Caki2 (cell line): ENCODE measurements at places on chromosomes 3 and 15. TPM values are rescaled to one million over a fixed set of nuclear protein-coding genes. Genes with fewer than 3 reads are reported as not detected.

DNA sequence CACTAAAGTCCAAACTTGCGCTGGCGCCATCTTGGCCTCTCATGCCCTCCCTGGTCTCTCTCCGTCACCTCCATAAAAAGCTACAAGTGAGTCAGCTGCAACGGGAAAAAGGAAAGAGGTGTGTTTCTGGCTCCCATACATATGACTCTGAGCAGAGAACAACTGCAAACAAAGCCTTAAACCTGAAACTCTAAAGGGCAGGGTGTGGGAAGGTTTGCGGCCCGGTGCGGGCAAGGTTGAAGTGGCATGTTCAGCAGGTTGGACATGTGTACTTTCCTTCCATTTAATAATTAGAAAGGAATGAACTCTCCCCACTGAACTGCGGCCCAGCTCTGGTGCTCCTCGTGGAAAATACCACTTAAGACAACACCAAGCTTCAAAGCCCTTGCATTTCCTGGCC is 59.0 kb upstream of the PPARG start:
- no peak for DNase-seq

GRCh38 chr3:140252812-140253656 is 318.0 kb downstream of the CLSTN2 start:
- no peak for DNase-seq

DNA sequence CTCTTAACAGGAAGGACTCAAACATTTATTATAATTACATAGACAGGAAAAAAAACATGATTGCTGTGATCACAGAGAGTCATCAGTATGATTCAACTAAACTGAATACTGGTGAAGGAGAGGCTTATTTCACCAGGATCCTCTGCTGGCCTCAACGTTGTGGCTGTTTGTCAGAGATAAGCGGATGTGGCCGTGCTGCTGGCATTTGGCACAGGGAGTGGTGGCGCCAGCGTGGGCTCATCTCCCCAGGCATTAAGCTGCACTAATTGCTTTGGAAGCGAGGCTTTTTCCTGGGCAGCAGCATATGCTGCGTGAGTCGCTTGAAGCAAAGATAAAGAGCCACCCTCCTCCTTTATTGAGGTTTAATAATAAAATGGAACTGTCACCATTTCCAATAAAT is 306.7 kb downstream of the LRTM1 start:
- DNase-seq: no peak

- DNase-seq: no peak
Observed at GRCh38 chr15:43513550-43513949, 3.9 kb upstream of the MAP1A start.

DNA sequence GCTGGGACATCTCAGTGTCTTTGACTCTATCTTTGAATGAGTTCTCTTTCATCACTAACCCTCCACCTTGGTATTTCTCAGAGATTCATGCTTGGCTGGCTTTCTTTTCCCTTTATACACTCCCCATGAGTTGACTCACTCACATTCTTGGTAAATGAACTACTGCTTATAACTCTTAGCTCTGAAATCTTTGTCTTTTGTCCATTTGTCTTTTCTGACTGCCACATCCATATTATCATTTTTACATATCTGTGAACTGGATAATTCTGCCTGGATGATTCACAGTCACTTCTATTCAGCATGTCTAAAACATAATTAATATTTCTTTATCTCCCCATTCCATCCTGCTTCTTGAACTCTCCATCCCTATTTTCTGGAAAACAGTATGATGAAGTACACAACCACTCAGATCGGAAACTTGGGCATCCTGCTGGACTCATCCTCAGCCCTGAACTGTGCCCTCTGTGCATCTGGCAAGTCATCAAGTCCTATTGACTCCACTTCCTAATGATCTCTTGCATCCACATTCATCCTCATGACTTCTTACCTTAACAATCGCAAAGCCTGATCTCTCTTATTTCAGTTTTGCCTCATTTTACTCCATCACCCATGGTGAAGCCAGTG is 66.9 kb downstream of the KCNAB1 start:
- peak; percentile 61 for DNase-seq

- no peak for DNase-seq
Observed at GRCh38 chr3:53078656-53079055, 32.8 kb upstream of the SFMBT1 start.

- DNase-seq: no peak
Observed at GRCh38 chr15:22939051-22939450, 41.1 kb downstream of the CYFIP1 start.

DNA sequence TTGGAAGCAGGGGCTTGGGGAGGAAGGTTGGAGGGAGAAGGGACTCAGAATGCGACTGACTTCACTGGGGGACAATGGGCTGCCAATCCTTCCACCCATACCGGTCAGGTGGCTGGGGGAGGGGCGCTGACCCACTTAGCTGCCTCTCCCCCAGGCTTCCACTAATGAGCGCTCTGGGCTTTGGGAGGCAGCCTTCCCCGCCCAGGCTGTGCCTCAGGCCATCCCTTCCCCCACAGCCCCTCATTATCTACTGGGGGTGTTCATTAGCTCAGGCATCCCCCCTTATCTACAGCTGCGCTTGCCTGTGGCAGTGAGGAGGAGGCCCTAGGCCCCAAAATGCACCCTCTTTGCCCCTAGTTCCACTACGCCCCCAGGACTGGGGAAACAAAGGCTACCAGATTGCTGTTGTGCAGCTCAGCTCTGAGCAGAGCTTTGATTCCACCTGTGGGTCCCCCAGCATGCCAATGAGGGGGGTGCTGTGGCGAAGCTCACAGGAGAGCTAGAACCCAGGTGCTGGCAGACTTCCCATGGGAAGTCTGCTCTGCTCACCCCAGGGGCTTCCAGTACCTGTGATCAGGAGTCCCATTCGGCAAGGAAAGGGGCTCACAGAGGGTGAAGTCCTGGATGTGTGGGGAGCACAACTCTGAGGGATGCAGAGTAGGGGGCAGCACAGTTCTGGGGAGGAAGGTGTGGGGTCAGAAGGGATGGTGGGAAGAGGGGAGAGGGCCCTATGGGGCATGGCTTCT is 29.4 kb upstream of the SEMA3F start:
- DNase-seq: no peak

GRCh38 chr15:31472636-31473384 is 146.2 kb downstream of the KLF13 start:
- DNase-seq: no peak

DNA sequence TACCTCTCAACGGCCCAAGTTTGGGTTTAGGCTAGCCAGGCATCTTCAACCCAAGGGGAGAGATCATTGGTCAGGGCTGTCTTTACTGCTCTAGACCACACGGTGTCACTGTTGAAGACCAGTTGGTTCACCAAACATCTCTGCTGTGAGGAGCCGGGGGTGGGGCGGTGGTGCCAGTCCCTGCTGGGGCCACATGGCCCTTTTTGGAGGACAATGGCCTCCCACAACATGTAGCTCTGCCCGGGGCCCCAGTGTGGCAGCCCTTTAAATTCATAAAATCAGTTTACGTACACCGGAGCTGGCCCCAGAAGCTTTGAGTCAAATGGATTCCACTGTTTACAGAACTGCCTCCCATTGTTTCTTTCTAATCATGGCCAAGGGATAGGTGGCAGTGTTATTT is 19.1 kb upstream of the TM4SF18 start:
- no peak for DNase-seq

- DNase-seq: no peak
Observed at GRCh38 chr15:55552451-55552850, 35.7 kb downstream of the PYGO1 start.

DNA sequence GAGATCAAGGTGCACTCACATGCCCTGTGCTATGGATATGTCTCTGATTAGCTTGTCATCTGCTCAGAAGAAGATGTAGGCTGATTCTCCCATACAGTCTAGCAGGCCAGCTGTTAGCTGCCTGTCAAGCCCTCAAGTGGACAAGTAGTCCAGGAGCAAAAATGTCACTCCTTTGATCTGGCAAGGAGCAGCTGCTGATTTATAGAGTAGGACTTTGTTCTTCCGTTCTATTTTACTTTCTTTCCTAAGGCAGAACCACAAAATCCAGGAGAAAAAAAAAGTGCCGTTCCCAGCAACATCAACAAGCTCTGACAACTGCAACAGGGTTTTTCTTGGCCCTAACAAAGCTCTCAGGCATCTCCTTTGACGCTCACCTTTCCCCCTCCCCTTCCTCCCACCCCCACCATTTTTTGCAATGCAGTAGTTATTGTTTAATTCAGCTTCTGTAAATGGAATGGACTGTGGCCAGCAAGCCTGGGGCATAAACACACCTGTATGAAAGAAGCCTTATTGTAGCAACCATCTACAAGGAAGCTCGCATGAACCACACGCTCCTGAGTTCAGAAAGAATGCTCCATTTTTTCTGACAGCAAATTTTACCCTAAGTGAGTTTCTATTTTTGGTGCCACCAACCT is 196.3 kb downstream of the MEIS2 start:
- peak; percentile 44 for DNase-seq

DNA sequence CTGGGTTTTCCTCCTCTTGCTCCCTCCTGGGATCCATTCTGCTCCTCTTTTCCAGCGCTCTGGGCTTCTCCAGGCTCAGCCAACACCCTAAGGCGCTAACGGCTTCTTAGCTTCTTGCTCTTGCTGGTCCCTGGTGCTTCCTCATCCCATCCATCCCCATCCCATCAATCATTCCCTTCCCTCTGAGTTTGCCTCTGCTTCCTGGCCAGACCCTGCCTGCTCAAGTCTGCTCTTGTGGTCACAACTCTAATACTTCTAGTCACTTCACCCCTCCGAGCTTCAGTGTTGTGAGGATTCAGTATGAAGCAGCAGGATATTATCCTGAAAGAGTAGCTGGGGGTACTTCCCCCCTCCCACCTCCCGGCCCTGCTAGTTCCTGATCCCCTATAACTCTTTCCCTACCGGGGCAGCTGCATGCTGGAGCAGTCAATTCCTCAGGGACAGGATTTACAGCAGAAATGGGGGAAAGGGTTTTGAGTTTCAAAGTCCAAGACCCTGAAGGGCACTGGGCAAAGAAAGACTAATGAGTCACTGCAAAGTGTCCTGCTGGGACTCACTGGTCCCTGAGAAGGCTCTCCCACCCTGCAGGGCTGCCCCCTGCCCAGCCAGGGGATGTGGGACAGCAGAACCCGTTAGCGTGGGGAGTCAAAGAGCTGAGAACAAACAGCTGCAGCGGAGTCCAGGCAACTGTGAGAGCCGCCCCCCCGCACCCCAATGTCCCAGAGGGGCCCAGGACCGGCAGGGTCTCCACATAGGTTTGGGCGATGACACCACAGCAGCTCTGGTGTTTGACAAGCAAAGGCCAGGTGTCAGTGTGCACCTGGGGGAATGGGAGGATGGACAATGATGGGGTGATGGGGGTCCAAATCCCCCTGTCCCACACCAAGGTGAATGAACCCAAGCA is 2.3 kb upstream of the SYNM start:
- no peak for DNase-seq

GRCh38 chr3:106860182-106860581 is 517.1 kb upstream of the CCDC54 start:
- DNase-seq: no peak

DNA sequence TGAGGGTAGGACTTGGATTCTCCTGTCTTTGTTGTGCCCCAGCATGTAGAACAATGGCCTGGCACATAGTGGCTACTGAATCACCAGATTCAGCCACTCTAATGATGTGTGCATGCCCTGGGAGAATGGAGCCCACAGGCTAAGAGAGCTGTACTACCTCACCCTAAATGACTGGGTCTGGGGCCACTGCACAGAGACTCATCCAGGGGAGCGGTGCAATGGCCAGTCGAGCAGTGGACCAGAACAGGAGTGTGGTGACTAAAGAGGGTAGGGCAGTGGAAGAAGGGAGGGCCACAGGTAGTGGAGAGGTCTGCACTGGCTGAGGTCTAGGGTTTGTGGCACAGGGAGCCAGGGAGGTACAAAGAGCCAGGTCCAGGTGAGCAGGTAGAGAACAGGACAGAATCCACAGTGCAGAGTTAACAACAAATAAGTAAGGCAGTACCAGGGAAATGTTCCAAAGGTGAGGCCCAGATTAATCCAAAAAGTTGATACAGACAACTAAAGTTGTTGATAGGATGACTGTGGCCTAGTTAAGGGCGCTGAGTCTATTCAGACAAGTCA is 142.7 kb upstream of the ATP11B start:
- DNase-seq: peak; percentile 56

DNA sequence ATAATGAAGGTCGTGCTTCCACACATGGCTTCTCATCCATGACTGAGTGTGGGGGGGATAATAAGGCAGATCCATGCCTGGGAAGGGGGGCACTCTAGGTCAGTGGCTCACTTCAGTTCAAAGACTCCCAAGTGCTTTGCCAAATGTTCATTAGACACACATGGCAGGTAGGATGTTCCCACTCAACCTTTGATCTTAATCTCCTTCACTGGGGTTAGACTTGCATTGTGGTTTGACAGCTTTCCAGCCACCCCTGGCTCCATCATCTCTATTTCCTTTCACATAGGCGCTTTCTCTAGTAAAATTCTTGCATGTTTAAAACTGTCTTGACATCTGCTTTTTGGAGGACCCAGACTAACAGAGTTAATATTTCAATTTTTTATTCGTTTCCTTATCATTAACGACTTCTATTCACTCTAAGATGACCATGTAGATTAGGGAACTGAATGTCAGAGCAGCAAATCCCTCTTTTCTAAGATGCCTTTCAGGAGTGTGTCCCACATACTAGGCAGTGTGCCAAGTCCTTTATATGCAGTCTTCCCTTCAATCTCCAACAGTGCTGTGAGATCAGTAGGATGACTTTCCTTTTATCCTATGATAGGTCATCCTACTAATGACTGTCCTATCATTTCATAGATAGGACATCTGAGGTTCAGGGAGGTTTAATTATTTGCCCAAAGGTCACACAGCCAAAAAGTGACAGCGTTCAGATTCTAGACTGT is 57.9 kb downstream of the BTD start:
- DNase-seq: peak; percentile 21

- DNase-seq: peak; percentile 26
Observed at GRCh38 chr3:18389108-18389733, 35.9 kb downstream of the SATB1 start.

DNA sequence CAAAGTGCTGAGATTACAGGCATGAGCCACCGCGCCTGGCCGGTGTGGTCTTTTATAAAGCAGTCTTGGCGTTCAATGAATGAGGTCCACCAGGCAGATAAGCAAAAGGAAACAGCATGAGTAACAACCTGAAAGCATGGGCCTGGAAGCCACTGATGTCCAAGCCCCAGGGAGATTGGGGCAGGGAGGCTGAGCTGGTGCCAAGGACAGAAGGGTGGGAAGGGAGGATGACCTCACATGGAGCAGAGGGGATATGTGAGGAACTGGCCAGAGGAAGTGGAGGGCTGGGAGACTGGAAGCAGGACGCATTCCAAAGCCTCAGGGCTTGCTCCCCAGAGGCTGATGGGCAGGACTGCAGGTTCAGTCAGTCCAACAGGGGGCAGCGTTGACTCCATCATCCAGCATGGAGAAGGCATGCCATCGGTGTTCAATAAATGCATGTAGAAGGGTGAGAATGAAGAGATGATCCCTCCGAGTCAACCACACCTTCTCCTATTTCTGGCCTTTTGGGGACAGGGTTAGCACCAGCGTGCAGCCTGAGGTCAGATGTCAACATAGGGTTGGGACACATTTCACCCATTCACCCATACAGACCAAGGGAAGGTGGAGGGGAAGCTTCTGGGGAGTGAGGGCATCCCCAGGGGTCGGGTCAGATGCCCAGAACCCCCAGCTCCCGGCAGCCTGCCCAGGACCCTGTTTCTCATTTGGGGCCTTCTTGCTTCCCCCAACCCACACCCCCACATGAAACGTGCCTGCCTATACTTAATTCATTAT is 14.8 kb downstream of the MYL3 start:
- no peak for DNase-seq

- no peak for DNase-seq
Observed at GRCh38 chr3:156356537-156357363, 198.2 kb downstream of the SSR3 start.

MAP6D1 gene
- total RNA-seq: 4.9 TPM in 1 of 2 replicates, not detected in the other

FRMD4B gene
- 6.0 and 17.4 TPM in 2 replicates for total RNA-seq

TMA7 gene
- 418 and 765 TPM in 2 replicates for total RNA-seq

KAT2B gene
- total RNA-seq: 0.57 TPM in 1 of 2 replicates, not detected in the other

CATSPER2 gene
- total RNA-seq: 0.37 and 5.8 TPM in 2 replicates

C15orf62 gene
- total RNA-seq: 0.27 and 0.64 TPM in 2 replicates

KBTBD13 gene
- not detected in 2 replicates for total RNA-seq
